ENCODE measurements at places on chromosomes 2 and 18. TPM values are rescaled to one million over a fixed set of nuclear protein-coding genes. Genes with fewer than 3 reads are reported as not detected.

- DNase-seq: peak; percentile 13
Observed at GRCh38 chr2:21422050-21422449, 298.3 kb downstream of the TDRD15 start.

Gene ITPRIPL1
- total RNA-seq: 46.0 TPM

GRCh38 chr2:88458633-88459032, 6.1 kb upstream of the FOXI3 start:
- DNase-seq: no peak

DNA sequence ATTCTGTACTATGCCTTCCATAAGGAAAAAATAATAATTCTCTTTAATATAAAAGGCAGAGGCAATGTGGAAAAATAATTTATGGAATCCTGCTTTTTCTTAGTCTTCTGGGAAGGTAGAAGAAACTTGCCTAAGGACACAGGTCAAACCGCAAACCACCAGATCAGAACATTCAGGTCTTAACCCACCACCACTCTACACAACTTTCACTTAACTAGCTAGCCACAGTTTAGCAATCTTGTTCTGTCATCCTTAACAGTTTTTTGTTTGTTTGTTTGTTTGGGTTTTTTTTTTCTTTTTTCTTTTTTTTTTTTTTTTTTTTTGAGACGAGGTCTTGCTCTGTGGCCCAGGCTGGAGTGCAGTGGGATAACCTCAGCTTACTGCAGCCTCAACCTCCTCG, 70.6 kb downstream of the ACVR1 start:
- DNase-seq: no peak

DNA sequence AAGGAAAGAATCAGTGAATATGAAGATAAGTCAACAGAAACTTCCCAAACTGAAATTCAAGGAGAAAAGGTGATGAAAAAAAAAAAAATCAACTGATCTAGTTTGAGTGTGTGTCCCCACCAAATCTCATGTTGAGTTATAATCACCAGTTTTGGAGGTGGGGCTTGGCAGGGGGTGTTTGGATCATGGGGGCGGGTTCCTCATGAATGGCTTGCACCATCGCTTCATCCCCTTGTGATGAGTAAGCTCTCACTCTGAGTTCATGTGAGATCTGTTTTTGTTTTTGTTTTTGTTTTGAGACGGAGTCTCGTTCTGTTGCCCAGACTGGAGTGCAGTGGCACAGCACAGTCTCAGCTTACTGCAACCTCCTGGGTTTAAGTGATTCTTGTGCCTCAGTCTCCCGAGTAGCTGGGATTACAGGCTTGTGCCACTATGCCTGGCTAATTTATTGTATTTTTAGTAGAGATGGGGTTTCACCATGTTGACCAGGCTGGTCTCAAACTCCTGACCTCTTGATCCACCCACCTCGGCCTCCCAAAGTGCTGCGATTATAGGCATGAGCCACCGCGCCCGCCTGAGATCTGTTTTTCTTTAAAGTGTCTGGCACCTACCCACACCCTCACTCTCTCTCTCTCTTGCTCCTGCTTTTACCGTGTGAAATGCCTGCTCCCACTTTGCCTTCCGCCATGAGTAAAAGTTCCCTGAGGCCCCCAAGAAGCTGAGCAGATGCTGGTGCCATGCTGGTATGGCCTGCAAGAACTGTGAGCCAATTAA, 4.0 kb upstream of the SLC66A2 start:
- no peak for DNase-seq

GRCh38 chr18:78794071-78794430, 185.6 kb upstream of the SALL3 start:
- DNase-seq: no peak

GRCh38 chr2:125004106-125004800, 979.2 kb downstream of the CNTNAP5 start:
- no peak for DNase-seq

DNA sequence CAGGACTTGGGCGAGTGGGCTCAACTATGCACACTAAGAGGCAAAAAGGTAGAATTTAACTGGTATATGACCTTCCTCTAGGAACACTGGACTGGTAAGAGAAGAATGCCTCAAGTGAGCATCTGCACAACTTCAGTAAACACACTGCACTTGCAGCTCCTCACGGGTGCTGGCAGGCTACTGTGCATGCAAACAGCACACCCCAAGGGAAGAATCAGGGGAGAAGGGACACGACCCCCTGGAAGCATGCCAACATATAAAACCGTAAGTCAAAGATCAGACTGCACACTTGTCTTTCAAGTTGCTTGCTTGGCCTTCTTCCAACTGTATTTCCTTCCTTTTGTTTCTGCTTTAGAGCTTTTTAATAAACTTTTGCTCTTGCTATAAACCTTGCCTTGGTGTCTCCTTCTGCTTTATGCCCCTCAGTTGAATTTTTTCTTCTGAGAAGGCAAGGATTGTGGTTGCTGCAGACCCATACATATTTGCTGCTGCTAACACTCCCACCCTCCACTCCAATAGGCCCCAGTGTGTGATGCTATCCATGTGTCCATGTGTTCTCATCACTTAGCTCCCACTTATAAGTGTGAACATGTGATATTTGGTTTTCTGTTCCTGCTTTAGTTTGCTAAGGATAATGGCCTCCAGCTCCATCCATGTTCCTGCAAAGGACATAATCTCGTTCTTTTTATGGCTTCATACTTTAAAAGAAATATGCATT, 263.7 kb upstream of the SPOPL start:
- no peak for DNase-seq

DNA sequence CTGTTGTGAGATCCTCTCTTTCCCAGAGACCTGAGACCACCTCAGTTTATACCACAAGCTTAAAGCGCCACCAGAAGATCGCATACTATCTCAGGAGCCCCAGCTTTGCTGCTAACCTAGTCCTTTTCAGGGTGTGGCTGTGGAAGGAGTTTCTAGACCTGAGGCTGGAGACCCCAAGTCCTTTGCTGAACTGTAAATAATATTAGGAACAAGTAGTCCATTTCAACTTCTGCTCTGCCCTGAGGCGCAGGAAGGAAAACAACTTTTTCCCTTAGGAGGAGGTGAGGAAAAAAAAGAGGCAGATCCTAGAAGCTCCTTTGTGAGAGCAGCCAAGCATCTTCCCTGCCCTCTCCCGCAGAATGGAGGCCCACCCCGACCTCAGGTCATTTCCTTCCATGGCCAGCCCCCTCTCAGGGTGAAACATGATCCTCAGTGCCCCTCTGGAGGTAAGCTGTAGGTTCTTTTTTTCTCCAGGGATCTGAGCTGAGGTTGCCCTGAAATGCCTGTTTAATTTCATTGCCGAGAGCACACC, 122.8 kb upstream of the LGALSL start:
- no peak for DNase-seq

DNA sequence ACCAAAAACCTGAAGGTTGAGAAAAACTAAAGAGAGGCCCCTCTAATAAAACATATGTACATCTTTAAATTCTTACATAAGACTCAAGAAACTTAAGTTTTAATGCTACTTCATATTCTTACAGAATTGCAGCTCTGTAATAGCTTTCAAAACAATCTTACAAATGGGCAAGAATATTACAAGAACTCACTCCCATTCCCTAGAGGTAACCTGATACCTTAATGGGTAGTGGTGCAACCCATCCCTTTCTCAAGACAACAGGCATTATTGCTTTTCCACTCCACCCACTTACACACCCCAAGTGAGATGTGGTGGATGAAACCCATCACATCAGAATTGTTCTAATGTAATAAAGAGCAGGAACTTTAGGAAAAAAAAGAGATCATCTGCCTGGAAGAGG, 103.7 kb downstream of the RBMS1 start:
- no peak for DNase-seq

- no peak for DNase-seq
Observed at GRCh38 chr18:50973367-50974126, 5.7 kb downstream of the ELAC1 start.

- DNase-seq: peak; percentile 1
Observed at GRCh38 chr18:69401226-69401971, 711 bp downstream of the DOK6 start.

Gene C2orf72
- total RNA-seq: 2.4 TPM

GRCh38 chr2:53450923-53451322, 316.7 kb upstream of the CHAC2 start:
- no peak for DNase-seq

Gene LOXL3
- total RNA-seq: 1.9 TPM

DNA sequence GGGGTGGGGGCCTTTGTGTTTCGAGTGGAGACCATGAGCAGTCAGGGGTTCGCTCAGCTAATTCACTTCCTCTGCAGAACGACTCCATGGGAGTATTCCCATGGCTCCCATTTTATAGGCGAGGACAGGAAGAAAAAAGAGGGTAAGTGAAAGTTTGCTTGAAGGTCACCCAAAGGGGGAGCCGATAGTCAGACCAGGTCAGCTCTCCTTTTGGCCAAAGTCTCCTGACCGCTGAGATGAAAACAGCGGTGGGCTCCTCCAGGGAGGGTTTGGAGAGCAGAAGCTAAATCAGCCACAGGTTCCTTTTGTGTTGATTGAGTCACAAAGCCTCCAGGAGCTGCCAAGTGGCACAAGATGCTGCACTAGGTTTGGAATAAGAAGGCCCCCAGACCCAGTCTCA, 34.1 kb upstream of the CTAGE1 start:
- DNase-seq: no peak

Gene STON1
- 0.80 TPM for total RNA-seq

Gene FNDC4
- total RNA-seq: not detected

Gene C2orf81
- 6.2 TPM for total RNA-seq

DNA sequence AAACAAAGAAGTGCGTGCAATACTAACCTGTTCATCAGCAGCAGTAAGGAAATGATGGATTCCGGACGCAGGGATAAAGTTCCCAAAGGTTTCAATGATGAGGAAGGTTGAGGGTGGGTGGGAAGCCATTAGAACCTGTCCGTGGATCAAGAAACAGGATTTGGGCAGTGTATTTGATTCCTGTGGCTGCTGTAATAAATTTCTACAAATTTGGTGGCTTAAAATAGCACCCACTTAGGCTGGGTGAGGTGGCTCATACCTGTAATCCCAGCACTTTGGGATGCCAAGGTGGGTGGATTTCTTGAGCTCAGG, 5.1 kb upstream of the SDC1 start:
- no peak for DNase-seq

- no peak for DNase-seq
Observed at GRCh38 chr2:627926-628560, 49.2 kb downstream of the TMEM18 start.

GRCh38 chr18:56189615-56190014, 448.8 kb downstream of the TXNL1 start:
- no peak for DNase-seq

- no peak for DNase-seq
Observed at GRCh38 chr2:18046558-18047212, 168.2 kb downstream of the KCNS3 start.

DNA sequence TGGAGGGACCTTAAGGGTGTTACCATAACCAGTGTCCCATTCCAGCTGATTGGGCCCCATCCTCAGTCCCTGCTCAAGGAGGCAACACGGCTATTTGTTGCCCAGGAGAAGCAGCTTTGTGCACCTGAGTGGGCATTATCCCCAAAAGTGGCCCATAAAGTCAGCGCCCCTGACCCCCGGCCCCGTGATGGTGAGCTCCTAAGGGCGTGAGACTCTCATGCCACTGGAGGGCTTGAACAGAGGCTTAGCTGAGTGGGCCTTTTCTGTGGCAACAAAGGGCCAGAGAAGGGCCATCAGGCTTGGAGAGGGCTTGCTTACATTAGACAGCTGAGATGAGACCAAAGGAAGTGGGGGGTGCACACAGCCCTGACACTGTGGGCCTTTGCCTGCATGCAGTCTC, 99.2 kb upstream of the RAB6C start:
- DNase-seq: no peak

Gene GALNT5
- total RNA-seq: not detected

DNA sequence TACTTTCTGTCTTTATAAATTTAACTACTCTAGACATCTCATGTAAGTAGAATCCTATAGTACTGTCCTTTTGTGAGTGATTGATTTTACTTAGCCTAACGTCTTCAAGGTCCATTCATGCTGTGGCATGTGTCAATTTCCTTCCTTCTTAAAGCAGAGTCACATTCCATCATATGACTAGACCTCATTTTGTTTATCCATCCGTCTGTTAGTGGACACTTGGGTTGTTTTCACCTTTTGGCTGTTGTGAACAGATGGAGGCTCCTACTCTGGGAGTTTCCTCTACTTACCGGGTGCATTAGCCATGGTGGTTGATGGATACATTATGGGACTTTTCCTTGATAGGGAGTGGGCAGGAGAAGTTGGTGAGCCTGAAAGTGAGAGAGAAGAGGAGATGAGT, 6.4 kb upstream of the PDIA6 start:
- DNase-seq: no peak

- DNase-seq: no peak
Observed at GRCh38 chr2:239600650-239601049, 199.8 kb upstream of the HDAC4 start.

Gene PLA2R1
- not detected for total RNA-seq

- no peak for DNase-seq
Observed at GRCh38 chr2:102782933-102783332, 21.1 kb downstream of the TMEM182 start.

Gene FBXO15
- total RNA-seq: 3.8 TPM

- no peak for DNase-seq
Observed at GRCh38 chr2:173599821-173600359, 245.2 kb downstream of the CDCA7 start.

Gene DYNAP
- total RNA-seq: not detected

DNA sequence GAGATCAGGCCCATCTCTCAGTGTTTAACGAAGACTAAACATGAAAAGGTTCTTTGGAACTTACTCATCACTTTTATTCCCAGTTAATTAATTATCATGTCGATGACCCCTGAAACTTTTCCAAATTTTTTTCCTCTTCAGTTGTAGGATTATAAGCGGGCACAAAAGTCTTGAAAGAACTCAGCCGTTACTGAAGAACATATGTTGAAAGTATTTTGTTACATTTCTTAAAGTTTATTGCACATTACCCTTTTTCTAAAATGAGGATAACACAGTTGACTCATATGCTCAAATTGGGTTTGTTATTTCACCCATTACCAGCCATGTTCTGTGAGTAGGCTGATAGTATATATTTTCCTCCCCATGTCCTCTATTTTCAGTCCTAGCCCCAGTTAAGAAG, 75.9 kb upstream of the COL3A1 start:
- no peak for DNase-seq

DNA sequence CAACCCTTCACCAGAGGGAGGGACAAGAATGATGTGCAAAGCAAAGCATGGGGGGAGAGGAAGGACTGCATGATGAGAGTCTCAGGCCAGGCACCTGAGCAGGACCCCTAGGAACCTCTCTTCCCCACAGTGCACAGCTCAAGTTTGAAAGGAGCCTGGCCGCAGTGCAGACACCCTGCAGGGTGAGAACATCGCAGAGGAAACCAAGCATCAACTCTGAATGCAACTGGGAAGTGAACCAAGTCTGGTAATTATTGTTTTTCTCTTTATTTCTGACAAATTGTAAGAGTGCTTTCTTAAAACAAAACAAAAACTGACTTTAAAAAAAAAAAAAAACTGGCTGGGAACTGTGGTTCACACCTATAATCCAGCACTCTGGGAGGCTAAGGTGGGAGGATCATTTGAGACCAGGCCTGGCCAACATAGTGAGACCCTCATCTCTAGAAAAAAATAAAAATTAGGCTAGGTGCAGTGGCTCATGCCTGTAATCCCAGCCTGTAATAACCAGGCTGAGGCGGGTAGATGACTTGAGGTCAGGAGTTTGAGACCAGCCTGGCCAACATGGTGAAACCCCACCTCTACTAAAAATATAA, 15.3 kb downstream of the NPC1 start:
- DNase-seq: no peak

All from activated naive CD8-positive, alpha-beta T cell treated with anti-CD3 and anti-CD28 coated beads for 36 hours (primary cell).